ENCODE measurements at places on chromosomes 4 and X. TPM values are rescaled to one million over a fixed set of nuclear protein-coding genes. Genes with fewer than 3 reads are reported as not detected.

PDGFRA gene
- total RNA-seq, result 432 TPM

GALNTL6 gene
- not detected for total RNA-seq

ARR3 gene
- not detected for total RNA-seq

ADH7 gene
- total RNA-seq, result 2.0 TPM
